ENCODE measurements at places on chromosomes 4 and X. TPM values are rescaled to one million over a fixed set of nuclear protein-coding genes. Genes with fewer than 3 reads are reported as not detected.

Gene NAA11
- not detected for total RNA-seq

DNA sequence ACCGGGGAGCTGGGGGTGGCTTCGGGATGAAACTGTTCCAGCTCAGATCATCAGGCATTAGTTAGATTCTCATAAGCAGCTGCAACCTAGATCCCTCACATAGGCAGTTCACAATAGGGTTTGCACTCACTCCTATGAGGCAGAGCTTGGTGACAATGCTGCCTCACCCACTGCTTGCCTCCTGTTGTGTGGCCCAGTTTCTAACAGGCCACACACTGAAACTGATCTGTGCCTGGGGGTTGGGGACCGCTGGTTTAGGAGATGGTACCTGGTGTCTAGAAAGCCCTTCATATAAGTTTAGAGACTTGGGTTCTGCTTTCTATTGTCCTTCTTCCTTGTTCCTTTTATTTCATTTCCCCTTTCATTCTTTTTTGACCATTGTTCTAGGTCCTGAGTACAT, 234.2 kb downstream of the FRAS1 start:
- H3K36me3 ChIP-seq: no peaks in the 10 kb centered on the region
- H3K27ac ChIP-seq: peak overlapping the region; percentile 7
- no peak overlapping the region for H3K4me3 ChIP-seq

Gene ARHGAP36
- total RNA-seq: 0.13 TPM

DNA sequence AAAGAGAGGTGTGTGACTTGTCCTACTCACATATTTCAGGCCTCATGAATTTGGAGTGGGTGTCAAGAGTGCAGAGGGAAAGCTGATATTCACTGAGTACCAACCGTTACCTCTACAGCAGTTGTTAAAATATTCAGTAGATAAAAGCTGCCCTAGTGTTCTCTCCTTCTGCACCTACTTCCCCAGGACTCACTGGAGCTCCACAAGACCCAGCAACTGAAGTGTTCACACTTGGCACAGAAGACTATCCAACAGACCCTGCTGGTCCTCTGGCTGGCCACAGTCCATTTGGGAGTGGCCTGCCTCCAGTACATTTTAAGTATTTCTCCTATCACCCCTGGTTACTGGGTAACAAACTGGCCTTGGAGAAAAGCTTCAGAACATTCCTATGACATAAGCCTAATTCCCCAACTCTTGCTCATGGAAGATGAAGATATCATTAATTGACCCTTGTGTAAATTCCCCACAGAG, 70.8 kb downstream of the PPARGC1A start:
- no peaks in the 10 kb centered on the region for H3K27me3 ChIP-seq
- H3K4me3 ChIP-seq: no peak overlapping the region
- no peak overlapping the region for H3K27ac ChIP-seq
- H3K4me1 ChIP-seq: peaks cover 4% of the 10 kb centered on the region
- DNase-seq: no peak

Gene BEND2
- total RNA-seq: not detected

Gene ZNF157
- total RNA-seq: 0.57 TPM

Gene ABCG2
- total RNA-seq: 4.7 TPM

GRCh38 chr4:107996949-107997788, 7.5 kb downstream of the HADH start:
- peak; percentile 42 for DNase-seq
- peaks cover 4% of the 10 kb centered on the region for H3K4me1 ChIP-seq
- no peaks in the 10 kb centered on the region for H3K36me3 ChIP-seq
- no peaks in the 10 kb centered on the region for H3K27me3 ChIP-seq
- H3K4me3 ChIP-seq: no peak overlapping the region

Gene FHL1
- 168 TPM for total RNA-seq

DNA sequence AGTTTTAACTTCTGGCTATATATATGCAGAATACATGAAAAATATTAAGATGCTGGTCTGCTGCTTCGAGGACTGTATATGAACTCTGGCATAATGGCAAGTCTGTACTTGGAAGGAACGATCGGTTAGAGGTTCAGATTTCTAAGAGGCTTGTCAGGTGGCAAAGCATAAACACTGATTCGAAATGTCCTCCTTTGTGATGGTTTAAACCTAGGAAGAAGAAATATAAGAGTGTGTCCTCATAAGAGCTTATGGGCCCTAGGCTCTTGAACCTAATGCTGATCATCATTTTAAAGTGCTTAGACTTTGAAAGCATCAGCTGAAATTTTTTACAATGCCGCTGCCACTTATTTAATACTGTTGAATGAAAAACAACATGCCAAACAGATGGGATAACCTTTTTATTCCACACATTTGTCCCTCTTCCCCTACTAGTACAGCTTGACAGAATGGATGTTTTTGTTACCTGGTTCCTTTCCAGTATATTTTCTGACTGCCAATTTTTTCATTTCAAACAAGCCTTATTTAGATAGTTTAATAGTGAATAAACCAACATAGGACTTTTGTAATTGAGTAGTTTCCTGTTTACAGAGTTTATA, 8.8 kb downstream of the SPRY1 start:
- H3K27me3 ChIP-seq: no peaks in the 10 kb centered on the region
- peaks cover 14% of the 10 kb centered on the region for H3K4me1 ChIP-seq
- no peak for DNase-seq
- H3K36me3 ChIP-seq: peaks cover 10% of the 10 kb centered on the region
- no peak overlapping the region for H3K27ac ChIP-seq

DNA sequence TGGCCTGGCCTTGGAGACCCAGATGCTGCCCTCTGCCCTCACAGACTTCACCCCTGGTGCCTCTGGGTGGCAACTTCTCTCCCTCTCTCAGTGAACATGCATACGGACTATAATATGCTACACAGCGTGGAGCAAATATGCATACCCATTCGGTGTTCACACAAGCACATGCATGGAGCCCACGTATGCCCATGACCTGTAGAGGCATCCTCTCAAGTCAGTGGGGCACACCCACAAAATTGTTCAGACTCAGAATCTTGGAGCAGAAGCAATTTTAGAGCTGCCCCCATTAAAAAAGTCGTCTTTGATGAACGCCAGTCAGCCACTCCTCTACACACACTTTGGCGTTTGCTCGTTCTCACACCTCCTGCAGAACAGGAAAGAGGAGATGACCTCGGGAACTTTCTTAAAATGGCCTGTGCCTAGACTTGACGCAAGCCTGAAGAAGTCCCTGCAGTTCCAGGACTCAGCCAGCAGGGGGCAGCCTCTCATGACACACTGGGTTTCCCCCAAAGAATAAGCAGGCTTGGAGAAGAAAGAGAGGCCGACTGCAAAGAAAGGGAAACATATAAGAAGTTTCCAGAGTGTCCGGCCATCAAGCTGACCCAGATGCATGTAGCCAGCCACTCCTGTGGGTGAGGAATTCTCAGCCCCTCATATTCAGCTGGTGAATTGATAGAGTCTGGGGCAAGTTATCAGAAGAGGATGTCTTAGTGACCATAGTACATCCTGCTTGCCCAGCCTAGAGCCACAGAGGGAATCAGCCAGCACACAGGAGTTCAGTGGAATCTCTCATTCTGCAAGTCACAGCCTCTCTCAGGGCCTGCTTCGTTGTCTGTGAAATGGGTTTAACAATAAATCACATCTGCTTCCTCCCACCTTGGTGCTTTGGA, 17.3 kb downstream of the APLN start:
- H3K4me3 ChIP-seq: no peak overlapping the region
- no peaks in the 10 kb centered on the region for H3K4me1 ChIP-seq
- no peaks in the 10 kb centered on the region for H3K36me3 ChIP-seq

DNA sequence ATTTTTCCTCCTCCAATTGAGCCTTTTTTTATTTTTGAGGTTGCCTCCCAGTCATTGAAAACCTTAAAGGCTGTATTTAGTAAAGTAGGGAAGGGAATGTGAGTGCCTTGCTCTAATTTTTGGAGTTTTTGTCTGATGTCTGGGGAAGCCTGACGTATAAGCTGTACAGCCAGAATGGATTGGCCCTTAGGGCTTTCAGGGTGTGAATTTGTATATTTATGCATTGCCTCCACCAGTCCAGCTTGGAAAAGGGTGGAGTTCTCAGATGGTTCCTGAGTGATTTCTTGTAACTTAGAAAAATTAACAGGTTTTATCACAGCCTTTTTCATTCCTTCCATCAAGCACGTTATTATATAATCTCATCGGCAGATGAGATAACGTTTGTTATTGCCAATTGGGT, 8.6 kb upstream of the IL9R start:
- H3K36me3 ChIP-seq: no peaks in the 10 kb centered on the region
- H3K27me3 ChIP-seq: no peaks in the 10 kb centered on the region
- no peaks in the 10 kb centered on the region for H3K4me1 ChIP-seq
- H3K27ac ChIP-seq: no peak overlapping the region
- DNase-seq: no peak

DNA sequence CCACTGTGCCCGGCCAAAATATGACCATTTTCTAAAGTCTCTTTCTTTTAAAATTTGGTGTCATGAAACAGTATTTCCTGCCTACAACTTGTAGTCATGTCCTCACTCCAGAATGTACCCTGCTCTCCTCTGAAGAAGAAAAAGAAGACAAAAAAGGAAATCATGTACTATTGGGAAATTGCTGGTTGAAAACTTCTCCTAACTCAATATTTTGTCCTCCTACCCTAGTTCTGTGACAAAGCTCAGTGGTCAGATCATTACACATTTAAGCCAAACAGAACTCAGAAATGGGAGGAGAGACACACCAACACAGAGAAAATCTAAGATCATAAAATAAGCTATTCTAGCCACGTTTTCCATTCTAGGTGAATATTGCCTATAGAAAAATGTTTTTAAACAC, 127.7 kb downstream of the IRF2 start:
- no peak overlapping the region for H3K4me3 ChIP-seq
- H3K27me3 ChIP-seq: no peaks in the 10 kb centered on the region
- peaks cover 2% of the 10 kb centered on the region for H3K4me1 ChIP-seq
- no peaks in the 10 kb centered on the region for H3K36me3 ChIP-seq
- H3K27ac ChIP-seq: no peak overlapping the region

DNA sequence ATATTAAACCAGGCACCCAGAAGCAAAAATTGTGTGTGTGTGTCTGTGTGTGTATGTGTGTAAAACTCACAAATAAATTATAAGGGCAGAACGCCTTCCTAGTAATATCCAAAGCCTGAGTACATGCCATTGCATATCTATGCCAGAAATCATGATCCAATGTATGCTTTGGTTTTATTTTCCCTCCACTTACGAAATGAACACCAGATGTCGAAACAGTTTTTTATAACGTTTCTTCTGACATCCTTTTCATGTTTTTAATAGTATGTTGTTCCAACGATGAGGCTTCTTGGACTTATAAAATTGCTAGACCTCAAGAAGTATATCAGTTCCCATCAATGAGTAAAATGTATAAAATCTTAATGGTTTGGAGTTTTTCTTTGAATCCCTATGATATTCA, 55.4 kb downstream of the KCNIP4 start:
- no peak overlapping the region for H3K4me3 ChIP-seq
- no peaks in the 10 kb centered on the region for H3K4me1 ChIP-seq
- H3K27me3 ChIP-seq: no peaks in the 10 kb centered on the region

- H3K36me3 ChIP-seq: no peaks in the 10 kb centered on the region
- no peaks in the 10 kb centered on the region for H3K4me1 ChIP-seq
- no peak overlapping the region for H3K4me3 ChIP-seq
- H3K27me3 ChIP-seq: no peaks in the 10 kb centered on the region
- H3K27ac ChIP-seq: no peak overlapping the region
Observed at GRCh38 chr4:103105558-103106356, 6.1 kb upstream of the BDH2 start.

DNA sequence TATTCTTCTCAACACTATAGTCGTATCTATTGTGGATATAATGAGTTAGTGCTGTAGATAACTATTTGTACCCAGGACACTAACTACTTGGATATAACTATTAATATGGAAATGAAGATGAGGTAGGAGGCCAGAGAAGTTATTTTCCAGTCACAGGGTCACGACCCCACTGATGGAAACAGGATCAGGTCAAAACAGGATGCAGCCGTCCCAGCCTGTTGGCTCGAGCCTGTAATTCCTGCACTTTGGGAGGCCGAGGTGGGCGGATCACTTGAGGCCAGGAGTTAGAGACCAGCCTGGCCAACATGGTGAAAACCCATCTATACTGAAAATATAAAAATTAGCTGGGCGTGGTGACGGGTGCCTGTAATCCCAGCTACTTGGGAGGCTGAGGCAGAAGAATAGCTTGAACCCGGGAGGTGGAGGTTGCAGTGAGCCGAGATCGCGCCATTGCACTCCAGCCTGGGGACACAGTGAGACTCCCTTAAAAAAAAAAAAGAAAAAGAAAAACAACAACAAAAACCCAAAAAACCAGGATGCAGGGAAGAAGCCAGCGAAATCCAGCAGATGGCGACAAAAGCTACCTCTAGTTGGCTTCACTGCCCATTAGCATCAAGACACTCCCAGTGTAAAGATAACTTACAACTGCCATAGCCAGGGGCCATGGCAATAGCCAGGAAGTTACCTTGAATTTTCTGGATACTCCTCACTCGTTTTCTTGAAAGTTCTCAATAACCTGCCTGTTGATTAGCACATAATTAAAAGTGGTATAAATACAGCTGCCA, 37.9 kb upstream of the NKAP start:
- DNase-seq: peak; percentile 54
- H3K27me3 ChIP-seq: no peaks in the 10 kb centered on the region
- no peak overlapping the region for H3K27ac ChIP-seq
- no peaks in the 10 kb centered on the region for H3K4me1 ChIP-seq
- no peak overlapping the region for H3K4me3 ChIP-seq

DNA sequence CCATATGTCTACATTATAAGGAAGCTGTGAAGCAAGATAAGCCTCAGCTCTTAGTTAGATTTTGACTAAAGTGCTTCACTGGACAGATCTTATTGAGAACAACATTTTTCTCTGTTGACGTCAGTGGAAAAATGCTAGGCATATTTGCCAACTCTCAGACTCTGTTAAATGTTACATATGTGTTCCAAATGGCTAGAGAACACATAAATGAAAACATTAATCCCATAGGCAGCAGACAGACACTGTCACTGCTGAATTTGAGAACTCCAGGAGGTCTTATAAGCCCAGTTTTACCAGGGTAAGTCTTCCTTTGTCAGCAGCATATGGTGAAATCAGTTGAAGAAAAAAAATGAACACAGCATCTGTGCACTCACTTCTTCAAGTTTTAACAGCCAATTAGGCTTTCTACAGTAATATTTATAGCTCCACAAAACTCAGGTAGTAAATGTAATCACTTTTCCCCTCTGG, 186.9 kb downstream of the CAMK2D start:
- no peaks in the 10 kb centered on the region for H3K4me1 ChIP-seq
- DNase-seq: no peak
- H3K4me3 ChIP-seq: no peak overlapping the region
- no peaks in the 10 kb centered on the region for H3K27me3 ChIP-seq

GRCh38 chrX:43707812-43708548, 51.9 kb downstream of the MAOA start:
- no peaks in the 10 kb centered on the region for H3K4me1 ChIP-seq
- peak; percentile 43 for DNase-seq
- H3K36me3 ChIP-seq: no peaks in the 10 kb centered on the region

DNA sequence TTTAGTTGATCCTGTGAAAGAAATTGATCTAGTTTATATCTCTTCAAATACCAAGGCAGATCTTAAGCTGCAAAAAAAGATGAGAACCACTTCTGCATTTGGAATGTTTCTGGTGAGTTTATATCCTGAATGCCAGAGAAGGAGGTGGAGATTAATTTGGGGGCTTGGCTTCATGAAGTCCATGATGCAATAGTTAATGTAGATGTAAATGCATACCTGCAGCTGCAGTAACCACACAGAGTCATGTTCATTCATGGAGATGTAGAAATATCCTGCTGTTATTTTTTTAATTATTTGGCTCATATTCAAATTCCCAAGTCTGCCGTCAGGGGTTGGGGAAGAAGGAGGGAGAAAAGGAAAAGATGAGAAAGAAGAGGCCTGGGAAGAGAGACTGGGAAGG, at the start of gene SULT1E1:
SULT1E1 (minus strand) TSS at position 94 of the 400 bp plus-strand sequence. CDS start 2,501 bp downstream, outside the sequence.
- no peaks in the 10 kb centered on the region for H3K36me3 ChIP-seq
- no peaks in the 10 kb centered on the region for H3K27me3 ChIP-seq
- H3K4me1 ChIP-seq: no peaks in the 10 kb centered on the region
- DNase-seq: no peak
- no peak within 1 kb of the TSS for H3K27ac ChIP-seq
